ENCODE measurements at places on chromosomes 6 and 20.

- no peak for DNase-seq
Observed at GRCh38 chr6:121285041-121285440, 49.2 kb downstream of the TBC1D32 start.

DNA sequence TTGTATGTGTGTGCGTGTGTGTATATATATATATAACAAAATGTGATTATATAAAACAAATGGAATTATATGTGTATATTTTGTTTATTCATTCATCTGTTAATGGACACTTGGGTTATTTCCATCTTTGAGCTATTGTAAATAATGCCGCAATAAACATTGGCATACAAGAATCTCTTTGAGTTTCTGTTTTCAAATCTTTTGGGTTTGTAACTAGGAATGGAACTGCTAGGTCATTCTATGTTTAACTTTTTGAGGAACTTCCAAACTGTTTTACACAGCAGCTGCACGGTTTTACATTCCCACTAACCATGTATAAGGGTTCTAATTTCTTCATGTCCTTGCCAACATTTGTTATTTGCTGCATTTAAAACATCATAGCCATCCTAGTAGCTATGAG, 39.9 kb upstream of the TGM2 start:
- DNase-seq: no peak

DNA sequence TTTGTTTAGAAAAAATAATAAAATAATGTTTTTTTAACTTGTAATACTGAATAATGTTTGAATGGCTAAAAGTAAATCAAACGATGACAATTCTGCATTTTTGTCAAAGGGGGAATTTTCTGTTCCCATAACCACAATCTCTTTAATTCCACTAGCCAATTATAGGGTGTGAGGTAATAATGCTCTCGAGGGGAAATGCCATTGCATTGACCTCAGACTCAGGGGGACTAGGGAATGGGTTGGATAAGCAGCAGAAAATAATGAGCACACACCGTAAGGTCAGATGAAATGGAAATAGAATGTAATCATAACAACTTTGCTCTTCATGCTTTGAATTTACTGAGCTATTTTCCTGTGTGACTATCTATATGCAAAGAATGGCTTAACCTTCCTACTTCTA, 584.7 kb downstream of the RFPL4B start:
- no peak for DNase-seq

GRCh38 chr6:6220718-6221117, 99.7 kb downstream of the F13A1 start:
- DNase-seq: no peak

- DNase-seq: no peak
Observed at GRCh38 chr20:25272223-25273000, 24.5 kb downstream of the PYGB start.

GRCh38 chr20:34755367-34755766, 51.2 kb downstream of the TP53INP2 start:
- no peak for DNase-seq

DNA sequence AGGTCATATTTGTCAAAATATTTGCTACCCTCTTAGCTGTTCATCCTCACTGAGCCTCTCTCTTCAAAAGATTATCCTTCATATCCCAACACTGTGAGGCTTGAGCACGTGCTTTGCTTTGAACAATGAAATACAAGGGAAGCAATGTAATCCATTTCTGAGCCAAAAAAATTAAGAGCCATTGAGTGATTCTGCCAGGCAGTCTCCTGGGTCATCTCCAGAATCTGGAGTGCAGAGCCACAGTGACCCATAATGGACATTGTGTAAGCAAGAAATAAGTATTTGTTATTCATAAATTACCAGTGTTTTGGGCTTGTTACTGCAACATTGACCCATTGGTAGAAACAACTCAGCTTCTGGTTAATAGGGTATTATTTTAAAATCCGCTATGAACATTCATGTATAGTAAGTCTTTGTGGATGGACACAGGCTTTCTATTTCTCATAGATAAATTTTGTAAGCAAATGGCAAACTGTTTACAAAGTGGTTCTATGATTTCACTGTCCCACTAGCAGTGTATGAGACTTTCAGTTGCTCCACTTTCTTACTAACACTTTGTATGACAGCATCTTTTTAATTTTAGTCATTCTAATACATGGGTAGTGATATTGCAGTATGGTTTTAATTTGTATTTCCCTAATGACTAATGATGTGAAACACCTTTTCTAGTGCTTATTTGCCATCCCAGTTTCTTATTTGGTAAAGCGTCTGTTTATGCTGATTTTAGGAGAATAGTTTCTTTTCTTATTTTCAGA, 358.2 kb downstream of the PLCB1 start:
- no peak for DNase-seq

- no peak for DNase-seq
Observed at GRCh38 chr20:59787538-59787890, 145.9 kb downstream of the SYCP2 start.

GRCh38 chr20:49603209-49603627, 35.3 kb upstream of the PTGIS start:
- no peak for DNase-seq

DNA sequence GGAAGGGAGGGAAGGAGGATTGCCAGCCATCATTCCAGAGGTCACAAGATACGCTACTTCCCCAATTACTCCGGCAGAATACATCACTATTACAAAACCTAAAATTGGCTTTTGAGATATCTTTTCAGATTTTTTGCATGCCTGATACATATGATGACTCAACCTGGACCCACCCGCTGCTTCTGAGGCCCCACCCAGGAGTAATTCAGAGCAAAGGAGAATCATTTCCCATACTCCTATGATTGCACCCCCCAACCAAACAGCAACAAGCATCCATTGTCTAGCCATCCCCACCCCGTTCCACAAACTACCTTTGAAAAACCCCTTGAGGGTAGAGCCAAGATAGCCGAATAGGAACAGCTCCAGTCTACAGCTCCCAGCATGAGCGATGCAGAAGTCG, 163.5 kb upstream of the GJE1 start:
- DNase-seq: no peak

GRCh38 chr6:38498805-38499445, 140.8 kb downstream of the BTBD9 start:
- DNase-seq: no peak

DNA sequence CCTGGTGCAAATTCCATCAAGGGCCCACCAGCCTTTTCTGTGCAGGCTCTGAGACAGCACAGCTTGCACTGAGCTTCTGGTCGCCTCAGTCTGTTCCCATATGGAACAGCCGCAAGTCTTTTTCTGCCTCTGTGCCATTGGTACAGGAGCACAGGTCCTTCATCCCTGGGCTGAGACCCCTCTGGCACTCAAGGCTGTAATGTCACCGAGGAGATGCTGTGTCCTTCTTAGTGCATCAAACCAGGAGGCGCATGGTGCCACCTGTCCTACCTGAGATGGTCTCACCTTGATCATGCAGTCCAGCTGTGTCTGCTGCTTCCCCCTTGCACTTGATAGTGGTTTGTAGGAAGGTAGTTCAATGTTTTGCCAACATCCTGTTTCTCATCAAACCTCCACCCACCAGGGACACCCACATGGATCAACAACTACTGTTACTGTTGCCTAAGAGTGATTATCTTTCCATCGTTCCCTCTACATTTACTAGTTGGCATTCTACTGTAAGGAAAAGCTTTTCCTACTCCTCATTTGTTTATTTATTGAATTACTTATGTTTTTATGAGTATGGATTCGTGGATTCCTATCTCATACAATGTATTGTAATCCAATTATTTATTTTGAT, 29.0 kb downstream of the FAM50B start:
- DNase-seq: no peak

DNA sequence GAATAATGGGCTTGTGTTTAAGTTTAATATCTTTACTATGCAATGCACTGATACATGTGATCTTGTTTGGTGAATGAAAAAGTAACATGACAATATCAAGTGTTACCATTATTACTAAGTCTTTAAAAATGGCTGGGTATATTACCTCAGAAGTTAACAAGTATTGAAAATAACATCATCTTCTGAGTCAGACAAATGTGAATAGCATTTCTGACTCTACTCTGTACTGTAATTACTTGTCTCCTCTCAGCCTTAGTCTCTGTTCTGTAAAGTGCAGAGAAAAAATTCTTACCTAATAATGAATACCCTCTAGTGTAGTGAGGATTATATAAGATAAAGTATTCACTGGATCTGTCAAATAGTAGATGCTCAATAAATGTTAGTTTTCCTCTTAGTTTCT, 47.0 kb upstream of the GCLC start:
- DNase-seq: no peak

DNA sequence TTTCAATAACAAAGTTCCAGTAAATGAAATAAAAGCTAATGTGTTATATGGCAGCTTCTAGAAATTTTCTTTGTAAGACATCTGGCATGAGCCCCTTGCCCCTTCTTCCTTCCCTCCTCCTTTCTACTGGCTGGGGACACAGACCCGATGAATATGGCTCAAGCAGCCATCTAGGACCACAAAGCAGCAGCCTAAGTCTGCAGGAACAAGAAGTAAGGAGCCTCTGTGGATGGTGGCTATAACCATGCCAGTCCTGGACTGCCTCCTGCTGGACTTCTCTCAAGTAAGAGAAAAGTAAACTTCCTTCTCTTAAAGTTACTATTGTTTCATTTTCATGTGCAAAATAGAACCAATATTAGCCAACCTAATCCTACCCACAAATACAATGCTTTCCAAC, 114.9 kb upstream of the DST start:
- no peak for DNase-seq

GRCh38 chr6:7234547-7234946, 78.5 kb downstream of the SSR1 start:
- DNase-seq: no peak

GRCh38 chr6:127195833-127196232, 70.8 kb upstream of the RNF146 start:
- DNase-seq: no peak

- DNase-seq: no peak
Observed at GRCh38 chr20:58630063-58630462, 21.0 kb upstream of the STX16 start.

DNA sequence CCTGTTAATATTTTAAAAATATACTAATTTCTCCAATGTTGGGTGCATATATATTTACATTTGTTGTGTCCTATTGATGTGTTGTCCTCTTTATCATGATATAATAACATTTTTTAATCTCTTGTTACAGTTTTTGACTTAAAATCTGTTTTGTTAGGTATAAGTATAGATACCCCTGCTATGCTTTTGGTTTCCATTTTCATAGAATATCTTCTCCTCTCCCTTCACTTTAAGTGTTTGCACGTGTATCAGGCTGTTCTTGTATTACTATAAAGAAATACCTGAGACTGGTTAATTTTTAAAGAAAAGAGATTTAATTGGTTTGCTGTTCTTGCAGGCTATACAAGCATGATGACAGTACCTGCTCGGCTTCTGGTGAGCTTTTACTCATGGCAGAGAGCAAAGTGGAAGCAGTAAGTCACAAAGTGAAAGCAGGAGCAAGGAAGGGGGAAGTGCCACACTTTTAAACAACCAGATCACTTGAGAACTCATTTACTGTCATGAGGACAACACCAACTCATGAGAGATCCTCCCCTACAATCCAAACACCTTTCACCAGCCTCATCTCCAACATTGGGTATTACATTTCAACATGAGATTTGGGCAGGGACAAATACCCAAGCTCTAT, 340.5 kb upstream of the SYNCRIP start:
- DNase-seq: no peak

DNA sequence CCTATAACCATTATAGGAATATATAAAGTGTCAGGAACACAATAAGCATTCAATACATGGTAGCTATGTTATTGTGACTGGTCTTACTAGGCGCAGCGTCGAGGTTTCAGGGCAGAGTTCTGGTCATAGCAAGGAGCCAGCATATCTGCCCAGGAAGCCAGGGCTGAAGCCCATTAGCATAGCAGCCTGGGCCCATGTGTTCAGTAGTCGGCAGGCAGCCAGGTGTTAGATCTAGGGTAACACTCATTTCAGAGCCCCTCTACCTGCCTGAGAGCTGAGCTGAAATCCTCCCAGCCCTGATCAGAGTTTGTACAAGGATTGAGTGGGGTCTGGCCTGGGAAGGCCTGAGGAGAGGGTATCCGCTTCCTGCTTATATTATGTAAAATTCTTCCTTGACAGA, 32.1 kb downstream of the C20orf173 start:
- DNase-seq: no peak

- no peak for DNase-seq
Observed at GRCh38 chr6:116764961-116765841, at the start of gene FAM162B. FAM162B (minus strand) TSS chr6:116765719; CDS start chr6:116765576, 143 bp downstream.

- DNase-seq: no peak
Observed at GRCh38 chr6:42715871-42716270, 6.5 kb downstream of the PRPH2 start.

GRCh38 chr20:33926425-33926824, 67.3 kb upstream of the RALY start:
- no peak for DNase-seq

DNA sequence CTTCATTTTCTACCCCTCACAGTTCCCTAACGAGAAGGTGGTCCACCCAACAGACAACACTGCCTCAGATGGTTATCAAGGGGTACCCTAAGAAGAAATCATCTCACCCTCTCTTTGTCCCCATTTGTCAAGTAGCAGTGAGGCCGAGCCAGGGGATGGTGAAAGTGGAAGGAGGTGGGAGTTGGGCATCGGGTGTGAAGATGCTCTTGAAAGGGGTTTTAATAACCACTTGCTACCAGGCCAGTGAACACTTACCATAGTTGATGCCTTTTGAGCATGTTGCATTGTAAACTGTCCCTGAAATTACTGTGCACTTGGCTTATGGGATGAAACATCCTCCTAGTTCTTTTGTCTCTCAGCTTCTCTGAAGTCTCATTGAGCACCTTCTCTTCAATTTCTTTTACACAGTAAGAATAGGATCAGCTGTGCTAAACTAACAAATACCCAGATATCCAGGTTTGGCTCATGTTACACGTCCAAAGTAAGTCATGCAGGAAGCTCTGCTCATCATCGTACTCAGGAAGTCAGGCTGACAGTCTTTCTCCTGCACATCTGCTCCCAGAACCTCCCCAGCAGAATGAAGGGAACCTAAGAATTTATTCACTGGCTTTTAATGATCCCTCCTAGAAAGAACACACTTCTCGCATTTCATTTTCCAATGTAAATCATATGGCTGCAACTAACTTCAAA, 13.3 kb downstream of the HLA-DPB1 start:
- DNase-seq: no peak

DNA sequence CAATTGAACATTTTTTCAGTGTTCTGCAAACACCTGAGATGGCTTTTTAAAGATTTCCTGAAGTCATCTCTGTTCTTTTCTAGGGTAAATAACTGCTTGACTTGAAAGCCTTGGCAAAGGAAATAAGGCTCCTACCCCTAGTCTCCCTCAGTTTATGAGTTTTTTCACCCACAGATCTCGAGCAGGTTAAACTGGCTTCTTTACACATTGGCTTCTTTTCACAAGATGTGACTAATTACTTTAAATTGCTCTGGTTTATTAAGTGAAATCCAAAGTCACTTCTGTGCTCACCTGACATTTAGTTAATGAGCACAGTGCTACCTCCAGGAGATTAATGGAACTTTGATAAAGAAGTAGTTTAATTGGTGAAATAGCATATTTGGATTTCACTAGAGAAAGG, 33.2 kb downstream of the SOX4 start:
- no peak for DNase-seq

DNA sequence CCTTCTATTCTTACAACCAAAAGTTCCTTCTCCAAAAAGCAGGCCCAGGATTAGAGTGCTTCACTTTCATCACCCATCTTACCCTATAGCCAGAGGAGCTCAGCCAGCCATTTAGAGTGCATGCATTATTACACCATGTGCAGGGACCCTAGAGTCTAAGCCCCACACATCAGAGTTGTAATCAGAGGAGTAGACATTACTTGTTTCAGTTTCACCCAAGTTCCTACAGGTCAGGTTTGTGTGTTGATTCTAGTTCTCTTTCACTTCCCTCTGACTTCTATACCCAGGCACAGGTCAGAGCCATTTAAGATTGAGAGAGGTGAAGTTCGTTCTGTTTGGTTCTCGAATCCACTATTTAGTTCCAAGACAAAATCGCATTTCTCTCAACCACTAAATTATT, 16.3 kb upstream of the ARFGEF3 start:
- no peak for DNase-seq
